Mammary epithelial cell (primary cell): ENCODE measurements at places on chromosomes 16 and 17.

GRCh38 chr16:1538804-1539520 is 5.5 kb downstream of the TMEM204 start:
- no peak for DNase-seq

GRCh38 chr16:38941-39892 is 14.2 kb downstream of the POLR3K start:
- DNase-seq = peak; percentile 48

DNA sequence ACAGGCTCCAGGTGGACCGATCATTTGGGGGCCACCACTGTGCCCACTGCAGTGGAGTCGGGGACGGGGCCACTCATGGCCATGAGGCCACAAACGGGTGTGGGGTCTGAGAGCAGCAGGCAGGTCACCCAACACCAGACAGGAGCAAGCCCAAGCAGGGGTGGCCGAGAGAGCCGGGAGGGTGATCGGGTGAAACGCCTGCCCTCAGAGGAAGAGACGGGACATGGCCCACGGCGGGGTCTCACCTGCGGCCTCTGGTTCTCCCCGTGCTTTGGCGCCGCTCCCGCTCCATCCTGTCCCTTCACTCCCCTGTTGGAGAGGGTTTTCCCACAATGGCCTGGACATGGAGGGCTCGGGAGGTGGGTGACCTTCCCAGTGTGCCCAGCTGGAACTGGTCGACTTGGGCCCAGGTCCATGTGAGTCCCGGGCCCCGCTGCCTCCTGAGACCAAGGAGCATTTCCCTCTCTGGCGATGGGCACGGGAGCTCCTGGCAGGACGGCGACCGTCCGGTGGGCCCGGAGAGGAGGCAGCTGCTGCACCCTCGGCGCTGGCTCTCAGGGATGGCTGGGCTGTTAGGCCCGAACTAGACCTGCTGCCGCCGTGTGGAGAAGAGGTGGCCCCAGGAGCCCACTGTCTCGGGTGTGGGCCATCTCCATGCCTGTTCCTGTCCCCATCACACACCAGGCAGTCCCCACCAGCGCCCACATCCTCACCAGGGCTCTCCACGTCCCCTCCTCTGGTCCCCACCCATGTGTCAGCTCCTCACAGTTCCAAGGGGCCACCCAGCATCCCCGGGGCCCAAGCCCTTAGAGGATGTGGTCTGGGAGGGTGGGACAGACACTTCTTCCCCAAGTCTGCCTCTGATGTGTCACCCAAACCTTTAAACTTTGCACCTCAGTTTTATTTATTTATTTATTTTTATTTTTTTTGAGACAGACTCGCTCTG is 13.4 kb upstream of the BAHCC1 start:
- no peak for DNase-seq

DNA sequence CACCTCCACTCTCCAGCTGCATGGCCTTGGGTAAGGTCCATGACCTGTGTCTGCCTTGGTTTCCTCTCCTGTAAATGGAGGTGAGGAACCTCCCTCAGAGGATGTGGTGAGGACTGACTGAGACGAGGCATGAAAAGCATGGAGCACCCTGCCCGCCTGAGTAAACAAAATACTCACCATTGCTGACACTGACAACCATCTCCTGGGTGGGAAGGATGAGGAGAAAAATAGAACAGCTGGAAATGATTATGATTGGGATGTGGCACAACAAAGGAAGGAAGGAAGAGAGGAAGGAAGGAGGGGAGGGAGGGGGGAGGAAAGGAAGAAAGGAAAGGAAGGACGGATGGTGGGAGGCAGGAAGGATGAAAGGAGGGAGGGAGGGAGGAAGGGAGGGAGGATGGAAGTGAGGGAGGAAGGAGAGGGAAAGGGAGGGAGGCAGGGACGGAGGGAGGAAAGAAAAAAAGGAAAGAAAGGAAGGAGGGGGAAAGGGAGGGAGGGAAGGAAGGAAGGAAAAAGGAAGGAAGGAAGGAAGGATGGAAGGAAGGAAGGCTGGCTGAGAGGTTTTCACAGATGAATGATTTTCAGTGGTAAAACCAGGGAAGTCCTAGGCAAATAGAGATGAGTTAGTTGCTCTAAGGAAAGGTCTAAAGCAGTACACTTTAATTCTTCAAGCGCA is 276.5 kb upstream of the XYLT1 start:
- no peak for DNase-seq

- peak; percentile 94 for DNase-seq
Measured at GRCh38 chr16:67723151-67723910, 4.2 kb upstream of the GFOD2 start.

GRCh38 chr17:17198281-17198680 is 7.9 kb downstream of the PLD6 start:
- DNase-seq = no peak

DNA sequence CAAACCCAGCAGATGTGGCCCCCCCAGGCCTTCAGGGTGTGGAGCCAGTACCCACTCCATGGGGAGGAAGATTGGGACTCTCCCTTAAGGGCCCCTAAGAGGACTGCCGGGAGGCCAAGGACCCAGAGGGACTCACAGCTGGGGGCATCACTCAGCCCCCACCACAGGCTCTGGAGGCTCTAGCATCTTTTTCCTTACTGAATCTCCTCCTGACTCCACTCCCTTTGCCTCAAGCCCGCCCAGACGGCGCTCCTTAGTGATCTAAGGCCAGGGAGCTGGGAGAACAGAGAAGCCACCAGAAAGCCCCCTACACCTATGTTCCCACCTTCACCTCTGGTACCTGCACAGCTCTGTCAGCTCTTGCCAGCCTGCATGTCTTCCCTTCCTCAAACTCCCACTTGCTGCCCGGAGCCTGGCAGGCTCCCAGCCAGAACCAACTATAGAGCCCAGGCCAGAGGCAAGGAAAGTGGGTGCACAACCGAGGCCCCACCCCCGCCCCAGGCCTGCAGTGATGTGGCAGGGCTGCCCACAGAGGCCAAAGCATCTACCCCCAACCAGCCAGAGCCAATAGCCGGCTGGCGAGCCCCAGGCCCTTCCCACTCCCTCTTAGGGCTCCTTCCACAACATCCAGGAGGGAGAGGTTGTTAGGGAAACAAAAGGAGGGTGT is 22.3 kb upstream of the MPO start:
- DNase-seq = no peak

- no peak for DNase-seq
Measured at GRCh38 chr17:9702914-9703780, 57.8 kb downstream of the USP43 start.
